ENCODE measurements at places on chromosomes 6 and 20. TPM values are rescaled to one million over a fixed set of nuclear protein-coding genes. Genes with fewer than 3 reads are reported as not detected.

The ELOVL2 gene
- total RNA-seq: 7.1 TPM

The C6orf89 gene
- total RNA-seq: 91.1 TPM

The C6orf52 gene
- 0.44 TPM for total RNA-seq

The ECT2L gene
- total RNA-seq: not detected

The TXLNB gene
- 0.10 TPM for total RNA-seq

The EFCAB8 gene
- total RNA-seq: not detected

The EYS gene
- total RNA-seq: 0.99 TPM

The CTCFL gene
- total RNA-seq: not detected

The BTNL2 gene
- not detected for total RNA-seq

The SLC17A4 gene
- not detected for total RNA-seq

The PSORS1C1 gene
- total RNA-seq: 0.15 TPM

The NOX3 gene
- not detected for total RNA-seq

The QKI gene
- 142 TPM for total RNA-seq

The DDX43 gene
- total RNA-seq: not detected

The HTR1B gene
- not detected for total RNA-seq

The OR2H1 gene
- not detected for total RNA-seq

The BHLHE23 gene
- total RNA-seq: not detected

The SAMD3 gene
- 2.8 TPM for total RNA-seq

The ZFAND3 gene
- total RNA-seq: 17.6 TPM

The COL21A1 gene
- 41.5 TPM for total RNA-seq

The XRN2 gene
- total RNA-seq: 175 TPM

The CYP21A2 gene
- total RNA-seq: not detected

The DLL1 gene
- total RNA-seq: 0.07 TPM

The TENT5A gene
- 64.6 TPM for total RNA-seq
